ENCODE measurements at places on chromosomes 5 and 9.

GRCh38 chr5:7745882-7746610 is 104.9 kb downstream of the CFAP90 start:
- peak; percentile 71 for DNase-seq

- no peak for DNase-seq
These were observed 259.3 kb upstream of the SLC30A5 start for GRCh38 chr5:68834491-68834981.

GRCh38 chr9:82808478-82808877 is 254.5 kb downstream of the RASEF start:
- no peak for DNase-seq

GRCh38 chr5:168290902-168291341 is 523 bp upstream of the WWC1 start:
- no peak for DNase-seq

GRCh38 chr9:93134740-93135444 is 841 bp upstream of the NINJ1 start:
- DNase-seq, result no peak

- DNase-seq, result peak; percentile 33
These were observed 39.0 kb downstream of the SMARCA2 start for GRCh38 chr9:2053883-2054845.

- no peak for DNase-seq
These were observed 171.3 kb downstream of the EBF1 start for GRCh38 chr5:158928404-158928803.

Data from fibroblast of skin of scalp (primary cell).